ENCODE measurements at places on chromosomes 1 and 21. TPM values are rescaled to one million over a fixed set of nuclear protein-coding genes. Genes with fewer than 3 reads are reported as not detected.

DNA sequence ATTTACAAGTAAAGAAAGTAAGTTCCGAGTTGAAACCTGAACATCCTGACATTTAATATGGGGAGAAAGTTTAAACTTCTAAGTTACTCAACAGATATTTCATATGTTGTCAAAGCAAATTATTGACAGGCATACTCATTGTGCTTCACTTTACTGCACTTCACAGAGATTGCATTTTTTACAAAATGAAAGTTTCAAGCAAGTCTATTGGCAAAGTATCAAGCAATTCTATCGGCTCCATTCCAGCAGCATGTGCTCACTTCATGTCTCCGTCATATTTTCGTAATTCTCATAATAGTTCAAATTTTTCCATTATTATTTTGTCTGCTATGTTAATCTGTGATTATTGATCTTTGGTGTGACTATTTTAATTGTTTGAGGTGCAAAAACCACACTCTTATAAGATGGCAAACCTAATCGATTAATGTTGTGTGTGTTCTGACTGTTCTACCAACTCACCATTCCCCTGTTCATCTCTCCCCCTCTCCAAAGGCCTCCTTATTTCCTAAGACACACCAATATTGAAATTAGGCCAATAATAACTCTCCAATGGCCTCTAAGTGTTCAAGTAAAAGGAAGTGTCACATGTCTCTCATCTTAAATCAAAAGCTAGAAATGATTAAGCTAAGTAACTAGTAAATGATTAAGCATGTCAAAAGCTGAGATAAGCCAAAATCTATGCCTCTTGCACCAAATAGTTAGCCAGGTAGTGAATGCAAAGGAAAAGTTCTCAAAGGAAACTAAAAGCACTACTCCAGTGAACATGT, 68.2 kb upstream of the BCL9 start:
- DNase-seq, result no peak

The PUSL1 gene
- 18.7 TPM for total RNA-seq

GRCh38 chr1:19493547-19493946, 8.2 kb upstream of the CAPZB start:
- no peak for DNase-seq

DNA sequence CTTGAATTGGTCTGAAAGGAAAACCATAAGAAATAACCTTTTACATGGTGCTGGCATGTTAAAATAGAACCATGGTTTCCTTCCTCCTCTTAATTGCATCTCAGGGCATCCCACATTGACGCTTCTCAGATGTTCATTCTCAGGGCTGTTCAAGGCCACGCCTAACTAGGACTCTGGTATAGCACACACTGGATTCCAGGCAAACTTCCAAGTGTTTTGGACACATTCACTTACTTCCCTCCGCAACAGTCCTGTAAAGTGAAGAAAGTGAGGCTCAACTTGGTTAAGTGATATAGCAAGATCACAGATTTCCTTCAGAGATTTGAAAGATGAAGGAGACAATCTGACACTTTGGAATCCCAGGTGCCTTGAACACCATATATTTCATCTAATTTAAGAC, 244.8 kb downstream of the DUSP10 start:
- no peak for DNase-seq

DNA sequence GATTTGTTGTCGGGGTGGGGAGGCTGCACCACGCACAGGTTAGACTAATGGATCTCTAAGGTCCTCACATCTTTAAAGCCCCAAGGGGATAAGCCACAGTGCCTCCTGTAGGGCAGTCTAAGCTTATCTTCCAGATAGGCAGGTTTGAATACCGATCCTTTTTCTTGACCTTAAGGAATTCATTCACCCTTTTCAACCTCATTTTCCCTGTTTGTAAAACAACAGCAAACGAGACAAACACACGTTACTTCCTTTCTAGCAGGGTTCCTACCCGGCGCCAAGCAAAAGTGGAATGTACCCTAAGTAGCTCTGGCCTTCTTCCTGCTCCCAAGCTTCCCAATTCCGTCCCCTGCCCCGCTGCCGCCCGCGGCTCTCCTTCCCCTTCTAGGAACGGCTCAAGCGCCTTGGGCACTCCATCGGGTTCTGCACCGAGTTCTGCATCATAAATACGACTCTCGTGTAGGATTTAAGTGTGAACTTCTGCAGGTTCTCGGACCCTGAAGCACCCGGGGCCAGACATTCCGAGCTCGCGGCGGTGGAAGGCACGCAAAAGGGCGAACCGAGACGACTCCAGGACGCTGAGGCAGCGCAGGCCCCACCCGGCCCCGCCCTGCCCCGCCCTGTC, 548 bp upstream of the CDC20 start:
- no peak for DNase-seq

The MOV10 gene
- 52.2 TPM for total RNA-seq

GRCh38 chr21:26157801-26158200, 12.8 kb downstream of the APP start:
- DNase-seq, result no peak

The TMEM61 gene
- total RNA-seq, result 1.8 TPM

GRCh38 chr21:43619856-43620255, 39.4 kb downstream of the HSF2BP start:
- no peak for DNase-seq

The PRAMEF4 gene
- total RNA-seq, result not detected

DNA sequence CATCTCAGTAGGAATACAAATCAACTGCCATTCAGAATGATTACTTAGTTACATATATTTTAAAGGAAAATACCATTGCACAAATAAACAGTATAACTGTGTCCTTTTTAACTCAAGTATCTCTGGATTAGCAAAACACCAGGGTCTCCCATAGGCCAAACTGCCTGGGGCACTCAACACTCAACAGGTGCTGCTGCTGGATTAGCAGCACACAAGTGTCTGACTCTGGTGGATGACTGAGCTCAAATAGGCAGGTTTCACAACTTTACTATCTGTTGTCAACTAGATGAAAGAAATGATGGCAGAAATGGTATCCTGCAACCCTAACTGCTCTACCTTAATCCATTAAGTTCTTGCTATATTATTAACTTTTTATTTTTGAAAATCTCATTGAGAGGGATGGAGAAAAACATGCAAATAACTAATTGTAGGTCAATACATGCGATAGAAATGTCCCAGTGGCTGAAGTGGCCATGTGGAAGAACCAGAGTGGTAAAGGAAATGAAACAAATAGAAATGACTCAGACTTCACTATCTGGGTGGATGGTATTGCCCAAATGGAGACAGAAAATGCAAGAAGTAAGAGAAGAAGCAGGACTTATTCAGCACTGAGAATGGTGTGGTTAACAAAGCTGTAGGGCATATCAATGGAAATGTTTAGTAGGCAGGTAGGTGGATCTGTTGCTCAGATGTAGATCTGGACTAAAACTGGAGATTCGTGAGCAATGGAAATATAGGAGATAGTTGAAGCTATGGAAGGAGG, 90.8 kb upstream of the CCDC190 start:
- peak; percentile 12 for DNase-seq
